ENCODE measurements at places on chromosomes 7 and 10.

DNA sequence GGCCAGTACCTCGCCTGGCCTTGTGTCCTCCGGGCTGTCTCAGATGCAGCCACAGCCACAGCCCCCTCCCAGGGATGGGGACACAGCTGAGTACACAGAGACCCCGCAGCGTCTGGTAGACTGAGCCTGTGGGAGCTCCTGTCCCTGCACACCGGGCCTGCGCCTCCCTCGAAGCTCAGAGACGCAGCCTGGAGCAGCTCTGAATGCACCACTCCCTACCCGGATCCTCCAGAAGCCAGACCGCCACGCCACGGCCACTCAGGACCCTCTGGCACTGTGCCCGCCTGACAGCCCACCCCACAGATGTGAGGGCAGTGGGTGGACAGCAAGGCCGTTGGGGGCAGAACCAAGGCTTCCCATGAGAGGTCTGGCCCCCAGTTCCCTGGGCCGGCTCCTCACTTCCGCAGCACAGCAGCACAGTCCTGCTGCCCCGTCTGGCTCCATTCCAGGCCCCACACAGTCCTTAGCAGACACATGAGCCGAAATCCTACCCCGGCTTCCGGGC, 40.8 kb downstream of the PAPOLB start:
- no peak for DNase-seq

DNA sequence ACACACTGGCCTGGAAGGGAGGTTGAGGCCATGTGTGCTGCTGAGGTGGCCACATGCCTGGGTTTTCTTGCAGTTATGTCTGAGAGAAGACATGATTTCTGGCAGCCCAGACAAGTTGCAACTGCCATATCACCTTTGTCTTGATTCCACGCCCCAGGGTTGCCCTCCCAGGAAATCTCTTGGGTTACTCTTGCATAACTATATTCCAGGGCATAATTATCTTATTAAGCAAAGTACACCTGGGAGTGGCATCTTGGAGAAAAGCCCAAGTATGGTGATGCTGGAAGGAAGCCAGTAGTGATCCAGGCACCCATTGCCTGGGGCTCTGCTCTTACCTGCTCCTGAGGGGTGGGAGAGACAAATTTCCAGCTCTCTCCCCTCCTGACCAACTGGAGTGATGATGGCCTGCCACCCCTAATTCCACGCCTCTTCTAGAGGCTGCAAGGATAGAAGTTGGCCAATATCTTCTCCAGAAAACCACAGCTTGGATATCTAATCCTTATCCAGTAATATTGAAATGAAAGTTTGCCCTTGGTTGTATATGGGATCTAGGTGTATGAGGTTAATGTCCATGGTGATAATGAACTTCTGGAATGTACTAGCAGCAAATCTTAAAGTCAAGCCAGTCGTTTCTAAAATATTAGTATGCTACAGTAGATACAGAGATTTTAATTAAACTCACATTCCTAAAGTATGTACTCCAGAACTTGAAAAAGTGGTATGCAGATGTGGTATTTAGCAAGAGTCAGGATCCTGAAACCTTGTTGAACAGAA, 5.0 kb downstream of the AKR1B10 start:
- no peak for DNase-seq

DNA sequence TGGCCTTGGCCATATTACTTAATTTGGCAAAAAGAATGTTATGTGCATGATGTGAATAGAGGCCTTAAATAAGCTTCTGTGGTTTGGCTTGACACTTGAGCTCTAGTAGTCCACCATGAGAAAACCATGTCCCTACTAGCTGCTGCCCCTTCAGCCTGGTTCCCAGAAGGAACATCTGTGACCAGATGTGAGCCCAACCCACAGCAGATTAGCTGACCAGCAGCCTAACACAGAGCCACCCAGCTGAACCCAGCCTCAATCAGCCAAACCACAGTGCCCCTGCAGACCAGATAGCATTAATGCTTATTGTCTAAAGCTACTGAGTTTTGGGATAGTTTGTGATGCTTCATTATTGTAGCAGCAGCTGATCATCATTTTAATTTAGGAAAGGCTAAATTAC, 16.6 kb downstream of the JAZF1 start:
- no peak for DNase-seq

- DNase-seq: peak; percentile 16
Measured at GRCh38 chr7:30920021-30920583, 8.4 kb downstream of the AQP1 start.

DNA sequence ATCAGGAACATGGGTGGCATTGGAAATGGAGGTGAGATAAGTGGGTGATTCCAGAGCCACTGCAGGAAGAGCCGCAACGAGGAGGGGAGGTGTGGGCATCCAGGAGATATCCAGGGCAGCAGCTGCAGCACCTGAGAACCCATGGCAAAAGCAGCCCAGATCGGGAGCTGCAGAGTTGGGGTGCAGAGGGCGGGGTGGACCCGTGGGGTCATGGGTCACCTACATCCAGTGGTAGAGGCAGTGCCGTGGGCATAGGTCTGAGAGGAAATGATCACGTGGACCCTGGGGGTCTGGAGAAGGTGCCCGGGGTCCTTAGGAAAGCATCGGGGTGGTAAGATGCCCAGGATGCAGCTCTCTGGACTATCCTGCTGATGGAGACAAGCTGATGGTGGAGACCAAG, 530.0 kb downstream of the GLRX3 start:
- no peak for DNase-seq

DNA sequence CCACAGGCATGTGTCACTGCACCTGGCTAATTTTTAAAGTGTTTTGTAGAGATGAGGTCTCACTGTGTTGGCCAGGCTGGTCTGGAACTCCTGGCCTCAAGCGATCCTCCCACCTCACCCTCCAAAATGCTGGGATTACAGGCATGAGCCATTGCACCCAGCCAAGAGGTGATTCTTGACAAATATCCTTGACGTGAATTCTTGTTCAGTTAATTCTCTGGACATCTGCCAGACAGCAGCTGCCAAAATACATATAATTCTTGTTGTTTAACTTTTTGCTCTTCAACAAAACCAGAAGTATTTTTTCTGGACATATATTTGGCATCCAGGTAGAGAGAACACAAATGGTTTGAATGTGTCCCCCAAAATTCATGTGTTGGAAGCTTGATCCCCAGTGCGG, 3.2 kb downstream of the ACADSB start:
- DNase-seq: no peak

- no peak for DNase-seq
Measured at GRCh38 chr7:37118004-37118403, 330.7 kb downstream of the ELMO1 start.

DNA sequence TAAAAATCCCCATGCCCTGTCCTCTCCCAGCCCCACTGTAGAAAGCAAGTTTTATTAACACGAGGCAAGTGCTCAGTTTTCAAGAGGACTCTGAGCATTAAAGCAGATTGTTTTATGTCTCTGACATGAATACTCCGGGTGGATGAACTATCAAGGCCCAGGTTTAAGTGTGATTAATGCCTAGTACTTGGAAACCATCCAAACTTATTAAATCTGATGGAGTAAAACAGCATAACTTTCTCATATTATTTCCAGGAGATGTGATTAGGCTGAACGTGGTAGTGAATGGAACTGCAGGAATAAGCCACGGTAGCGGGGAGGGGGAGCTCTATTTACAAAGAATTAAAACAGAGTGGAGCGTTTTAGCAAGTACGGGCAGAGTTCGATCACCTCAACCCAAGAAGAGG, 144.2 kb upstream of the RNF32 start:
- peak; percentile 43 for DNase-seq

- DNase-seq: no peak
Measured at GRCh38 chr10:1538531-1539061, 198.7 kb downstream of the ADARB2 start.

GRCh38 chr7:35241436-35241835, 12.5 kb downstream of the TBX20 start:
- no peak for DNase-seq

GRCh38 chr7:114865564-114865963, 56.3 kb upstream of the MDFIC start:
- no peak for DNase-seq

DNA sequence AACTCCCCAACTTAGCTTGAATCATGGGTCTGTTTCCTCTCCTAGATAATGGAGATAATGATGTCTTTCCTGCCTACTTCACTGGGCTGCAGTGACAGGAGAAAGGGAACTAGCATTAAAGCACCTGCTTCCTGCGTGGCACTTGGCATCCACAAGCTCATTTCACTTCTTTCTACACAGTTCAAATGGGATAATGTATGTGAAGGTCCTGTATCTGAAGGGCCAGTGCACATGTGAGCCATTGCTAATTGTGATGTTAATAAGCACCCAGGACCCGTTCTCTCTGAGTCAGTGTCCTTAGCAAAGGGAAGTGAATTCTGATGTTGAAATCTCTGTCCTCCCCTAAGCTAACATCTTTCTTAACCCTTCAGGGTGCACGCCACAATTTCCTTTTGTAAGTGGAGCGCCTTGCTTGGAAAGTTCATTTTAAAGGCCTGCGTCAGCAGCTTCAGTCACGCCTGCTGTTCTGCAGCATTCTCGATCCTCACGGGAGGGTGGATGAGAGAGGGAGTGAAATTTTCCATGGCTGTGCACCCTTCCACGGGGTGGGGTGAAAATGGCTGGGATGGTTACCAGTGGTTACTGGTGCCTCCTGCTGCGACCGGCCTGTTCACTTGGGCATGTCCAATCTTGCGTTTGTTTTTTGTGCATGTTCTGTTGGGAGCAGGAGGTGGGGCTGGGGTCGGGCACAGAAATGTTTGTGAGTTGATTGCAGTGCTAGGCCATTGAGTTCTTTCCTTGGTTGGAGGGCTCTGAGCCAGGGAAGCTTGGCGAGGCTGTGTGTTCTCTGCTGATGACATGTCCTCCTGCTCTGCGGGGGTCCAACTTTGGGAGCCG, 59.2 kb downstream of the HK1 start:
- peak; percentile 10 for DNase-seq

GRCh38 chr7:19508124-19508523, 200.7 kb downstream of the POLR1F start:
- DNase-seq: no peak

GRCh38 chr7:42753811-42754363, 158.0 kb downstream of the C7orf25 start:
- no peak for DNase-seq

DNA sequence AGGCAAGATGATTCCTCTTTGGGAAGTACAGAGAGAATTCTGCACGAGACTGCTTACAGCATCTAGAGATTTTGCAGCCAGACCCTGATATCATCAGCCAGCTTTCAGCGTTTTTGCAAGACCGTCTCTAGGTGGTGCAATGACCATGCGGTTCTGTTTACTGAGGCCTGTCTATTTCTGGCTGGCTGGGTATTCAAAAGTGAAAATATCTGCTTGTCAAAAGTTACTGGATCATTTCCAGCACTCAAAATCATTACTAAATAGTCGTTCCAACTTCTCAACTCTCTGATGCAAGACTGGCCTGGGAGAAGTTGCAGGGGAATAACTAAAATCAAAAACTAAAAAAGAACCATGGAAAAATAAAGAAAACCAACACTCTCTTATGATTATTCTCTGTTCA, 240.1 kb downstream of the ELMO1 start:
- DNase-seq: peak; percentile 9

- no peak for DNase-seq
Measured at GRCh38 chr7:134900166-134900982, 85.9 kb upstream of the AGBL3 start.

DNA sequence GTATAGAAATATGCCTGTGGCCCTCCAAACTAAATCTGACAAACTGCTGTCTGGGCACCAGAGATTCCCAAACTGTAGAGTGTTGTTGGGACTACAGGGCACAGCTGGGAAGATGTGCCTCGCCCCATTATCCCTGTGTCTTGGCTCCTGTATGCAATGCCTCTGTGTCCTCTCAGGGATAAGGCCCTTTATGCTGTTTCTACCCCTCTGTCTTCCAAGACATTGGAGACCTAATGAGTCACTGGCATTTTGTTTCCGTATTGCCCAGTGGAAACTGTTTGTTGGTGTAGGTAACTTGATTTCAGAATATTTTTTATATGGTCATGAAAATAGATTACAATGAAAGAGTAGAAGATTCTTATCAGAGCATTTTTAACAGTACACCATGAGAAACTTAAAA, 183.2 kb downstream of the GLI3 start:
- DNase-seq: no peak

GRCh38 chr10:115278294-115278693, 185.1 kb downstream of the ATRNL1 start:
- DNase-seq: no peak

Measured in NCI-H187 (cell line).